ENCODE measurements at places on chromosomes 11 and 22.

DNA sequence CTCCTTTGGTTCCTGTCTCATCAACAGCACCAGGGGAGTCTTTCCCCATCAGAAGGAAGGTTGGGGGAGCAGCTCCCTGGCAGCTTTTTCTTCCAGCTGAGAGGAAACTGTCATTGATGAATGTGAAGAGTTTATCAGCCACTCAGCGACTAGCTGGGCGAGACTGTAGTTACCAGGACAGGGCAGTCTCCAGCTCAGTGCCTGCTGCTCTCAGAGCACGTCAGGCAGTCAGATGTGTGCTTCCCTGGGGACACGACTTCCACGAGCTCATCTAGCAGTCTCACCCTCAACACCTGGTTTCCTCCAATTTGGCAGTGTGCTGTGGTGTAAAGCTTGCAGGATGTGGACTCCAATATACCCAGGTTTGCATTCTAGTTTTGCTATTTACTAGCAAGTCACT lies 12.5 kb upstream of the C1QTNF4 start:
- no peak for DNase-seq

- DNase-seq = peak; percentile 50
These were observed 13.1 kb upstream of the RPS19BP1 start for GRCh38 chr22:39545386-39546365.

DNA sequence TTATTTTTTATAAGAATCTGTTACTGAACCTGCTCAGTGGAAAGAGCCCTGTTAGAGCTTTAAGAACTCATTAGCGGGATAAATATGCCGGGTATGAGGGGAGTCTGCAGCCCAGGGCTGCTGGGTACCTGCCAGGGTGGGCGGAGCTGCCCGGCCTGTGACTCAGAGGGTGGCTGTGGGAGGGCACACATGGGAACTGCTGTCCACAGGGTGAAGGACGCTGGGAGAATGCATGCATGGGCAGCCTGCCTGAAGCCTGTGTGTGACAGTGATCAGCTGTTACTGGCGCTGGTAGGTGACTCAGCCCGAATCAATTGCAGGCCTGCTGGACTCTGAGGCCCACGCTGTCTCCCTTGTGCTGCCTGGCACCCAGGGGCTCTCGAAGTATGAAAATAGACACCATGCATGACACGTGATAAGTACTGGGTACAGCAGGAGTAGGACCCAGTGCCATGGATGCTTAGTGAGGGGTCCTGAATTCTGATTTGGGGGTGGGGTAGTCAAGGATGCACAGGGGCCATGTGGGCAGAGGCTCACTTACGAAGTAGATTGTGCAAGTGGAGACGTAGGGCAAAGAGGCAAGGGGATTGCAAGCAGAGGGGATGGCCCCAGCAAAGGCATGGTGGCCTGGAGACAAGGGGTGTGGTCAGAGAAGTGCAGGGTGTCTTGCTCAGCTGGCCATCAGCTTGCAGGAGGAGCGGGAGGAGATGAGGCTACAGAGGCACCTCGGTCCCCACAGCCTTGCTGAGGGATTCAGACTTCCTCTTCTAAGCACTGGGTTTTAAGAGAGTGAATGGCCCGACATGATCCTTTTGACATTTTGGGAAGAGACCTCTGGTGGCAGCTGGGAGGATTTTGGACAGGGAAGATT lies 36.5 kb downstream of the GRIK4 start:
- DNase-seq = no peak

DNA sequence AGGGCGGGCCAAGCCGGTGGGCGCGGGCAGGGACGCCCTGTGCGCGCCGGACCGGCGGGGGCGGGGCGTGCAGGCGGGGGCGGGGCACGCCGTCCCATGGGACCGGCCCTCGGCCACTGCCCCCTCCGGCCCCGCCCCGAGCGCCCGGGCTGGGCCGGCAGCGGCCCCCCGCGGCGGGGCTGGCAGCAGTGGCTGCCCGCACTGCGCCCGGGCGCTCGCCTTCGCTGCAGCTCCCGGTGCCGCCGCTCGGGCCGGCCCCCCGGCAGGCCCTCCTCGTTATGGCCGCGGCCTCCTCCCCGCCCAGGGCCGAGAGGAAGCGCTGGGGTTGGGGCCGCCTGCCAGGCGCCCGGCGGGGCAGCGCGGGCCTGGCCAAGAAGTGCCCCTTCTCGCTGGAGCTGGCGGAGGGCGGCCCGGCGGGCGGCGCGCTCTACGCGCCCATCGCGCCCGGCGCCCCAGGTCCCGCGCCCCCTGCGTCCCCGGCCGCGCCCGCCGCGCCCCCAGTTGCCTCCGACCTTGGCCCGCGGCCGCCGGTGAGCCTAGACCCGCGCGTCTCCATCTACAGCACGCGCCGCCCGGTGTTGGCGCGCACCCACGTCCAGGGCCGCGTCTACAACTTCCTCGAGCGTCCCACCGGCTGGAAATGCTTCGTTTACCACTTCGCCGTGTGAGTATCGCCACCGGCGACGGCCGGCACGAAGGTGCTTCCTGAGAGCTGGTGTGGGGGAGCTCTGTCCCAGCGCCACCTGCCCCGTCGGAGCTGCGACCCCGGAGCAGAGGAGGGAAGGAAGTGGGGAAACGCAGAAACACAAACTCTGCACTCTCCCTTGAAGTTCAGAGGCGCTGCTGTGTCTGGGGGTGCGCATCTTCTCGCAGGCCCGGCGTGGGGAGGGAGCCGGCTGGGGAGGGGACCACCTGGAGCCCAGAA lies at the start of gene KCNQ1:
KCNQ1 (plus strand) TSS at position 188 of the 925 bp plus-strand sequence; CDS start at position 279, 91 bp downstream.
- DNase-seq = no peak

GRCh38 chr22:26994801-26995200 lies 337.4 kb downstream of the MIAT start:
- DNase-seq = no peak
